ENCODE measurements at places on chromosomes 1 and 21. TPM values are rescaled to one million over a fixed set of nuclear protein-coding genes. Genes with fewer than 3 reads are reported as not detected.

DNA sequence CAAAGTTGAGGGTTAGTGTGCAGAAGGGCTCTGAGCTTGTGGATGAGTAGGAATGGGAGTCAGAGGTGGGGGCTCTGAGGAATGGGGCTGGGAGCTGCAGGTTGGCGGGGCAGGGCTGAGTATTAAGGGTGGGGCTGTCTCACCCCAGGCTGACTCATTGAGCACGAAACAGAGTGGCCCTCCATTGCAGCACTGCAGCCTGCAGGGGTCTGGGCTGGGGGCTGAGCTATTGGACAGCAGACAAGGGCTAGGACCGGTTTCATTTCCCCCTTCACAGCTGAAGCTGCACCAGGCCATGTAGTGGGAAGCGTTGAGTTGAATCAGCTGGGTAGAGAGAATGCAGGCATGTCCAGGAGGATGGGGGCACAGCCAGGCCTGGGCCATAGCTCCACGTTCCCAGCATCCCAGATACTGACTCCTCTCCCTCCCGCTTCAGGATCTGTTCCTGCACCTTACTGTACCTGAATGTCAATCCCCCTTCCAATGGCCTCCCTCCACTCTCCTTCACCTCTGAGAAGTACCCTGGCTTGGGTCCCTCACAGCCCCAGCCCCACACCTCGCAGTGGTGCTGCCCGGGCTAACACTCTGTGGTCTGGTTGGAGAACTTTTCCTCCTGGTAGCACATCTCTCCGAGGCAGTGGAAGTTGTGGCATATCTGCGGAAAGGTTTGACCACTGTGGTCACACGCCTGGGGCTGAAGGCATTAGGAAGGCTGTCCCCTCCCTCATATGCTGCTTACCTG, 4.4 kb upstream of the INPP5B start:
- DNase-seq: no peak

DNA sequence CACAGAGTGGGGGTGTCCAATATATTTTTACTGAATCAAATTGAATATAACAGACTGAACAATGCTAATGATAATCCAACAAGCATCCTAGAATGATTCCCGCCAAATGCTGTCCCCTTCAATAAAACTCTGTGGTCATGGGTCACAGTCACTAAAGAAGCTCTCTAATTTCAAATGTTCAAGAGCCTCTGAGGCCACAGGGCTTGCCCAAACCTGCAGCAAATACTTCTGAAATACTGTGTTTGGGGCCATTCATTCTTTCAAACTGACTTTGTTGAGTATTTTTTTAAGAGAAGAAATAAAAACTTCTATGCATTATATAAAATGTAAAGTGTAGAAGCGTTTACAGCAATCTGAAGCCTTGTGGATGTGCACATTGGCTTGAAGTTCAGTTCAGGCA, 7.6 kb upstream of the BEND5 start:
- DNase-seq: no peak

DNA sequence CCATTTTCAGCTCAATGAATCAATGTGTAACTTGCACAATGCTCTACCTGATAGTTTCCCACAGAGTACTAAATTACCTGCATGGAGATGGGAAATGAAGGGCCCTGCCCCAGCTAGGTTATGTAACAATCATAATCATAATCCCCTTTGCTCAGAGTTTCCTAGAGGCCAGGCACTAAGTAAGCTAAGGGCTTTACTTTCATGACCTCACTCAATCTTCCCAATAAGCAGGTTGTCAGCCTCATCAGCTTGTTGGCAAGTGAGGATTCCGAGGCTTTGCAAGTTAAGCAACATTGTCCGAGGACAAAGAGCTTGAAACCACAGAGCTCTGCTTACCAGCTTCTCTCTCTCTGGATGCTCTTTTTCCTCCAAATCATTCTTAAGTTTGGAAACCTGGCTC, 64.1 kb upstream of the NTPCR start:
- DNase-seq: no peak

AIRE gene
- polyA plus RNA-seq: 0.20 TPM

- no peak for DNase-seq
Observed at GRCh38 chr1:31135973-31136600, 70.6 kb upstream of the PUM1 start.

- no peak for DNase-seq
Observed at GRCh38 chr1:82086739-82087138, 286.0 kb downstream of the ADGRL2 start.

ARL8A gene
- 41.7 TPM for polyA plus RNA-seq

OR2W3 gene
- polyA plus RNA-seq: 0.12 TPM

PRR9 gene
- polyA plus RNA-seq: not detected

- no peak for DNase-seq
Observed at GRCh38 chr1:201002510-201002909, 21.0 kb downstream of the KIF21B start.

LEFTY2 gene
- 2.6 TPM for polyA plus RNA-seq

Data from H1 (cell line).